ENCODE measurements at places on chromosomes 2 and 18.

DNA sequence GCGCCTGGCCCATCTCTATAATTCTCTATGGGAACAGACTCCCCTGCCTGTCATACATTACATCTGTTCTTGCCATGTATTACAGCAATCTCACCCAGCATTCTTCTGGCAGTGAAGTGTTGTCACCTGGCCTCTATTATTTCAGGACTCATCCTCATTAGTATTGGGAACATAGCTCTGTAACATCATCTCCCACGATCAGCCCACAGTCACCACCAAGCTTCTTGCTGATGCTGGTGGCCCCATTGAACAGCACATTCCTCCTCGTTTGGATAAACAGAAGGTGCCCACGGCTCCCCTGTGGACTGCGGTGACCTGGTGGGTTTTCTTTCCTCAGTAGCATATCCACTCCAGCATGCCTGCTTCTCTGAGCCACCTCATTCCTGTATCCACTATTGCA lies 21.5 kb downstream of the CHCHD5 start:
- H3K36me3 ChIP-seq = no peaks in the 10 kb centered on the region
- no peak overlapping the region for H3K4me3 ChIP-seq
- no peaks in the 10 kb centered on the region for H3K4me1 ChIP-seq
- no peak overlapping the region for H3K27ac ChIP-seq
- no peaks in the 10 kb centered on the region for H3K27me3 ChIP-seq

DNA sequence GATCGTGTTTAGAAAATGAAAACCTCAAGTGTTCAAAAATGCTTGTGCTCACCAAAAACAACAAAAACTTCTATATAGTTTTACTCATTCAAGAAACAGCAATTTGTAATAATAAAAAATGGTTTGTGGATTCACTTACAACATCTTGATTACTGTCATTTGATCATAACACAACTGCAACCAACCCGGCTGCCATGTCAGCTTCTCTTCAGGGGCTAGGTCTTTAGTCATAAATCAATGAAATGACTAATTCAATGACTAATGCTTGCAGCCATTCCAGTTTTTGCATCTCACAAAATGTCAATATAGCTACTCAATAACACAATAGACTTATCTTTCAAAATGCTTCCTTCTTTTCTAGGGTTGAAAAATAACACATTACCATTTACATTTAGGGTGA lies 128.0 kb downstream of the OLA1 start:
- peaks cover 2% of the 10 kb centered on the region for H3K4me1 ChIP-seq
- H3K36me3 ChIP-seq = no peaks in the 10 kb centered on the region
- H3K27me3 ChIP-seq = no peaks in the 10 kb centered on the region
- DNase-seq = no peak

GRCh38 chr2:190088917-190089316 lies 26.4 kb upstream of the MSTN start:
- no peak overlapping the region for H3K4me3 ChIP-seq
- H3K36me3 ChIP-seq = no peaks in the 10 kb centered on the region
- no peaks in the 10 kb centered on the region for H3K4me1 ChIP-seq
- no peaks in the 10 kb centered on the region for H3K27me3 ChIP-seq

- H3K27ac ChIP-seq = no peak overlapping the region
- H3K27me3 ChIP-seq = no peaks in the 10 kb centered on the region
- DNase-seq = no peak
- no peak overlapping the region for H3K4me3 ChIP-seq
- no peaks in the 10 kb centered on the region for H3K4me1 ChIP-seq
Measured at GRCh38 chr2:932320-933115, 18.1 kb upstream of the SNTG2 start.

DNA sequence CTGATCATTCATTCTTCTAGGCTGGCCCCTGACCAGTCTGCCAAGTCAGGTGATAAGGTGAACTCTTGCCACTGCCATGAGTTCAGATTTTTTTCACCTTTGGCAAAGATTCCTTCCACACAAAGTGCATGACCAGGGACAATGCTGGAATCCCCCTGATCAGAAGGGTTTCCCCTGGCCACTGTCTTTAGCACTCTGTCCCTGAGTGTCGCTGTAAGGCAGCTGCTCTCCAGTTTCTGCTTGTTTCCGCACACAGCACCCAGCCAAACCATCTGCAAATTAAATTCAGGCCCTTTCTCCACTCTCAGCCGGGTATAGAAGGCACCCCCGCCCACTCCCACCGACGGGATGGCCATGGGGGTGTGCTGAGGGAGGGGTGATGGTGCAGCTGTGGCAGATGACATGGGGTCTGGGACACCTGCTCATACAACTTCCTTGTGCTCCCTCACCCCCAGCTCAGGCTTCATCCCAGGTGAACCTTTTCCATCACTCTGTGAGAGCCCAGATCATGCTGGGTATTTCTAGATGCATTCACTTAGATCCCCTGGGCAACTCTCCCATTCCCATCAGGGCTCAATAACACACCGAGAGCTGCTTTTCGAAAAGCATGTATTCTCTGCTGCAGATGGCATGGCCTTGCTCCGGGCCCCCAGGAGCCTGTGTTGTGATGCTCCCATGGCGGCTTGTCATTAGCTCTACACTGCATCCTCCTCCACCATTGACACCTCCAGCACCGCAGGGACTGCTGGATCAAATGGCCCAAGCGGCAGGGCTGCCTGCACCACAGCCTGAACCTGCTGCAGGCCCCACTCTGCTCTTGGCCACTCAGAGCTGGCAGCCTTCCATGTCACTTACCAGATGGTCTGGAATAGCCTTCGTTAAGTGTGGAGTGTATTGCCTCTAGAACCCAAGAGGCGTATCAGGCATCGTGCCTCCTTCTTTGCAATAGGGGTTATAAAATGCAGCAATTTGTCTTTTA lies 52.3 kb upstream of the ROCK2 start:
- H3K27me3 ChIP-seq = no peaks in the 10 kb centered on the region
- no peak overlapping the region for H3K27ac ChIP-seq
- no peak for DNase-seq
- no peaks in the 10 kb centered on the region for H3K36me3 ChIP-seq
- no peak overlapping the region for H3K4me3 ChIP-seq
- H3K4me1 ChIP-seq = peaks cover 10% of the 10 kb centered on the region

GRCh38 chr2:192051533-192051932 lies 143.2 kb downstream of the TMEFF2 start:
- H3K4me1 ChIP-seq = no peaks in the 10 kb centered on the region
- H3K27me3 ChIP-seq = no peaks in the 10 kb centered on the region
- no peak overlapping the region for H3K4me3 ChIP-seq
- H3K36me3 ChIP-seq = no peaks in the 10 kb centered on the region
- no peak for DNase-seq

DNA sequence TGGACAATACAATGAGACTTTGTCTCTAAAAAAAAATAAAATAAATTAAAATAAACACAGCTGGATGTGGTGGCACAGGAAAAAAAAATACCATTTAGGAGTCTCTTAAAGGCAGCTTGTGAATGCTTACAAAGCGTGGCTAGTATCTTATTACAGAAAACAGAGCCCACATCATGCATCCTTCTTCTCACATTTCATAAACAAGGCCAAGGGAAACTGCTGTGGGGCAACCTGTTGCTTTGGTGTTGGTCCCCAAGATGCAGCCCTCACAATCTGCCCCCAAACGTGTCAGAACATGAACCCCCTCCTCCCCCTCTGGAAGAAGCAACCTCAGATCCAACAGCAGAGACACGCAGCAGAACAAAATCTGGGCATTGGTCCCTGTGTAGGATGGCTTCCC lies 2.6 kb downstream of the SLC14A1 start:
- H3K4me1 ChIP-seq = no peaks in the 10 kb centered on the region
- H3K4me3 ChIP-seq = no peak overlapping the region
- no peaks in the 10 kb centered on the region for H3K36me3 ChIP-seq
- H3K27ac ChIP-seq = no peak overlapping the region
- no peaks in the 10 kb centered on the region for H3K27me3 ChIP-seq

GRCh38 chr2:42971947-42972736 lies 179.8 kb upstream of the HAAO start:
- H3K4me3 ChIP-seq = no peak overlapping the region
- no peak overlapping the region for H3K27ac ChIP-seq
- H3K27me3 ChIP-seq = no peaks in the 10 kb centered on the region
- no peaks in the 10 kb centered on the region for H3K36me3 ChIP-seq

DNA sequence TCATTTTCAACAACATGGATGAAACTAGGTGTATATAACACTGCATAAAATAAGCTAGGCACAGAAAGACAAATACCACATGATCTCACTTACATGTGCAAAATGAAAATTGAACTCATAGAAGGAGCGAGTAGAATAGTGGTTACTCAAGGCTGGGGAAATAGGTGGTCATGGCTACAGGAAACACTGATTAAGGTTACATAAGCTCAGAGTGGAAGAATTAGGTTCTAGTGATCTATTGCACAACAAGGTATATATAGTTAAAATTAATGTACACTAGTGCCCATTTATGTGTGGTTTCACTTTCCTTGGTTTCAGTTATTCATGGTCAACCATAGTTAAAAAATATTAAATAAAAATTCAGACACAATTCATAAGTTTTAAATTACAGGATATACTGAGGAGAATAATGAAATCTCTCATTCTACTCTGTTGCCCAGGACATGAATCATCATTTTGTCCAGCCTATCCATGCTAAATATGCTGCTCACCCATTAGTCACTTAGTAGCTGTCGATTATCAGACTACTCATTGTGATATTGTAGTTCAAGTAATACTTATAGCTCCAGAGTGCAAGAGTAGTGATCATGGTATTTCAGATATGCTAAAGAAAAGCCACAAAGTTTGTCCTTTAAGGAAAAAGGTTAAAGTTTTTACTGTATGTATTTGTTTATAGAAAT lies 1530.9 kb upstream of the LRRTM1 start:
- H3K27ac ChIP-seq = no peak overlapping the region
- no peaks in the 10 kb centered on the region for H3K36me3 ChIP-seq
- no peaks in the 10 kb centered on the region for H3K27me3 ChIP-seq
- H3K4me3 ChIP-seq = no peak overlapping the region
- no peaks in the 10 kb centered on the region for H3K4me1 ChIP-seq

GRCh38 chr2:207252979-207253645 lies 87.4 kb upstream of the KLF7 start:
- H3K27me3 ChIP-seq = no peaks in the 10 kb centered on the region
- peak; percentile 1 for DNase-seq
- peak overlapping the region; percentile 28 for H3K27ac ChIP-seq
- H3K4me3 ChIP-seq = no peak overlapping the region

DNA sequence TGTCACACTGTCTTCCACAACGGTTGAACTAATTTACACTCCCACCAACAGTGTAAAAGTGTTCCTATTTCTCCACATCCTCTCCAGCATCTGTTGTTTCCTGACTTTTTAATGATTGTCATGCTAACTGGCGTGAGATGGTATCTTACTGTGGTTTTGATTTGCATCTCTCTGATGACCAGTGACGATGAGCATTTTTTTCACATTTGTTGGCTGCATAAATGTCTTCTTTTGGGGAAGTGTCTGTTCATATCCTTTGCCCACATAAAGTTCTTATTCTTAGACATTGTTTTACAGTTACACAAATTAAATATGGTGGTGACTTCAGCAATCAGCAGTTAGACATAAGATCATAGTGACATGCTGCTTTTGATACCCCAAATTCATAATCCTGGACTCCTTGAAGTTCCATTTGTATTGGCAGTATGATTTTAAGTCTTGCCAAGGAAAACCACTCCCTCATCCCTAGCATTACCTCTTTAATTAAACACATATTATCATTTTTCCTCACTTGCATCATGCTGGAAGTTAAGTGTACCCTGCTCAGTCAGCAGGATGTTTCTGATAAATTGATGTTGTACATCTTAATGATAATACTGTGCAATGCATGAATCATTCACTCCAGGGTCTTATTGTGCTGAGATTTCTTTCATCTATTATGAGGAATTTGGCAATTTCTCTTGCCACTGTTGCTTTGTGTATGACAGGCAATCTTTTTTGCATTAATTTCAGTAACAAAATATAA lies 67.6 kb upstream of the STAT1 start:
- H3K27me3 ChIP-seq = no peaks in the 10 kb centered on the region
- no peak for DNase-seq
- no peaks in the 10 kb centered on the region for H3K36me3 ChIP-seq
- H3K4me1 ChIP-seq = no peaks in the 10 kb centered on the region
